ENCODE measurements at places on chromosomes 2 and 18.

DNA sequence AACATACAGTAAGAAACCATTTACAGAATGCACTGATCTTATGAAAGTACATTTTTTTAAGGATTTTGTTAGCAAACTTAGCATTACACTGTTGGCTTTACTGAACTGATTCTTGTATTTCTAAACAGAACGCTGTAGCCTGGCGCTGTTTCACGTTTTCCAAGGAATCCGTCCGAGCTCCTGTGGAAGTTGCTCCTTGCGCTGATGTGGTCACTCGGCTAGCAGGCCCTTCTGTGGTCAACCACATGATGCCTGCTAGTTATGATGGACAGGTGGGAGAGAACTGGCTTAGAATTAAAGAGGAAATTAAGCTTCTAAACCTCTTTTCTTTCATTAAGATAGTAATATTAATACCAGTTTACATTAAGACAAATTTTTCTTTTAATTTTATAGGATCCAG is 76.8 kb downstream of the CEP192 start:
- DNase-seq: no peak

DNA sequence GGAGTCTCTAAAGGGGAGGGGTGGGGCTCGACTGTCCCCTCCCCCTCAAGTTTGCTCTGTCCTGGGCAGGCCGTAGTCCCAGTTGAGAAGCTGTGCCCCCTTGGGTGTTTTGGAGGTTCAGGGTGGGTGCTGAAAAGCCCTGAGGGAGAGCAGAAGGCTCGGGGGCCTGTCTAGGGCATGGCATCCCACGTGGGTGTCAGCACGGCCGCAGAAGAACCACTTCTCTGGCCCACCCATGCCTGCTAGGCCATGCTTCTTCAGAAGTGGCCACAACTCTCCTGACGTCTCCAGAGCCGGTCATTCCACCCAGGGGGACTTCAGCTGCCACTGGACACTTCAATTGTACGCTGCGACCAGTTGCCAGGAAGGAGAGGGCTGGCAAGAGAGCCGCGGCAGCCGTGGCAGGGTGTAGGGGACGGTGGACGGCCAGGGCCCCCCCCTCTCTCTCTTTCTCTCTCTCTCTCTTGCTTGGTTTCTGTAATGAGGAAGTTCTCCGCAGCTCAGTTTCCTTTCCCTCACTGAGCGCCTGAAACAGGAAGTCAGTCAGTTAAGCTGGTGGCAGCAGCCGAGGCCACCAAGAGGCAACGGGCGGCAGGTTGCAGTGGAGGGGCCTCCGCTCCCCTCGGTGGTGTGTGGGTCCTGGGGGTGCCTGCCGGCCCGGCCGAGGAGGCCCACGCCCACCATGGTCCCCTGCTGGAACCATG is at the start of gene INPP5D:
TSS of gene INPP5D (plus strand) at position 546 of the 704 bp plus-strand sequence. CDS start at position 683, 137 bp downstream.
- no peak for DNase-seq

- DNase-seq: no peak
Measured at GRCh38 chr2:67772216-67773170, 290.3 kb downstream of the C1D start.

DNA sequence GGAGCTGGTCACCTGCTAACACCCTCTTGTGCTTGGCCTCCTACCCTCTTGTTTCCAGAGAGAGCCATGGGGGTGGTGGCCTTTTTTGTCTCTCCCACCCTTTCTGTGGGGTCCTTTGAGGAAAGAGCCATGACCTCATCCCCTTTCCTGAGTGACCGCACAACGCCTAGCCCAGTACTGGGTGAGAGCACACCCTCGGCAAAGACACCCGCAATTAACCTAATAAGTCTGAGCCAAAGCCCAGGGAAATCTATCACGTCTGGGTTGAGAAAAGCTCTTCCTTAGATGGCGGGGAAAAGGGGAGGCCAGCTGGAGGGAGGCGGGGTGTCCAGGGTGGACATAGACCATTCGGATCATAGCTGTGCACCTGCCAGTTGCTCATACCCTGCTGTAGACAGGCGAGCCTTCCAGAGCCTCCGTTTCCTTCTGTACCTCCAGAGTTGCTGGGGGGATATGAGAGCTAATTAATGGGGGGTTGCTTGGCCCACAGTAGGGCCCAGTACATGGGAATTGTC is 93.7 kb upstream of the MCFD2 start:
- no peak for DNase-seq

GRCh38 chr2:69223759-69224511 is 163.1 kb downstream of the GFPT1 start:
- no peak for DNase-seq

GRCh38 chr2:189412330-189412953 is 28.8 kb upstream of the WDR75 start:
- no peak for DNase-seq

- DNase-seq: no peak
Measured at GRCh38 chr2:75640621-75641121, 5.9 kb upstream of the MRPL19 start.

GRCh38 chr2:159922563-159922962 is 124.6 kb upstream of the CD302 start:
- no peak for DNase-seq

GRCh38 chr2:207395535-207396251 is 134.1 kb upstream of the CREB1 start:
- DNase-seq: no peak

DNA sequence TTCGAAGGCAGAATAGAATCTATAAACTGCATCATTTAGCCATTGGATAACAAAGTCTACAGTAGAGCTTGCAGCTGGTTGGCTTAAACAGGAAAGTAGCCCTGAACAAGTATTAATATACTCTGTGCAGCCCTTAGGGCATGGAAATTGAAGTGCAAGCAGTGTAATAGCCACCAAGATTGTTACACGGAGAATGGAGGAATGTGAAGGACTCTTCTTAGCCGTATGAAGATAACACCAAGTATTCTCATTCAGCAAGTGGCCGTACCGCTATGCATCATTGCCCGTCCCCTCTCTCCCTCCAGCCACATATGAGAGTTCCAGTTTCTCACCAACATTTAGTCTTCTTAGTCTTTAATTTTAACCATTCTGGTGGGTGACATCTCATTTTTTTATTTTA is 40.5 kb downstream of the ANKRD12 start:
- DNase-seq: no peak

DNA sequence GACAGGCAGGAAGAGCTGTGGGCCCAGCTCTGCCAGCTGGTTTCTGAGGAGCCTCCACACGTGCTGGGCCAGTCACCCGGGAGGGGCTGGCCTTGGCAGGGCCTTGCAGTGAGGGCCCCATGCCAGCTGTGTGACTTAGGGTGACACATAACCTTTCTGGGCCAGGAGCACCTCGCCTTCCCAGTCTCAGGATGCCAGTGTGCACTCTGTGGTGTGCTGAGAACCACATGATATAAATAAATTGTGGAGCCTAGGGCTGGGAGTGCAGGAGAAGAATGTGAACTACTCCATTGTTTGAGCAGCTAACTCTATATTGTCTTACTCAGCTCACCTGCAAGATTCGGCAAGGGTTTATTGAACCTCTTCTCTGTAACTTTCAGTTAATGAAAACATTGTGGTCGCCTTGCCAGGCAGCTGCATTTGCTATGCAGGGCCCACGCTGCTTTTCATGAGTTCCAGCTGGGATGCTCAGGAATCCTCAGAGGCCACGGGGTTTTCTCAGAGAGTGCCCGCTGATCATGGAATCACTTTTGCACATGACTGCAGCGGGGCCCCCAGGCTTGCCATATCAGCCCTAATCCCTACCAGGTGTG is 222.3 kb downstream of the SH3RF3 start:
- DNase-seq: no peak

DNA sequence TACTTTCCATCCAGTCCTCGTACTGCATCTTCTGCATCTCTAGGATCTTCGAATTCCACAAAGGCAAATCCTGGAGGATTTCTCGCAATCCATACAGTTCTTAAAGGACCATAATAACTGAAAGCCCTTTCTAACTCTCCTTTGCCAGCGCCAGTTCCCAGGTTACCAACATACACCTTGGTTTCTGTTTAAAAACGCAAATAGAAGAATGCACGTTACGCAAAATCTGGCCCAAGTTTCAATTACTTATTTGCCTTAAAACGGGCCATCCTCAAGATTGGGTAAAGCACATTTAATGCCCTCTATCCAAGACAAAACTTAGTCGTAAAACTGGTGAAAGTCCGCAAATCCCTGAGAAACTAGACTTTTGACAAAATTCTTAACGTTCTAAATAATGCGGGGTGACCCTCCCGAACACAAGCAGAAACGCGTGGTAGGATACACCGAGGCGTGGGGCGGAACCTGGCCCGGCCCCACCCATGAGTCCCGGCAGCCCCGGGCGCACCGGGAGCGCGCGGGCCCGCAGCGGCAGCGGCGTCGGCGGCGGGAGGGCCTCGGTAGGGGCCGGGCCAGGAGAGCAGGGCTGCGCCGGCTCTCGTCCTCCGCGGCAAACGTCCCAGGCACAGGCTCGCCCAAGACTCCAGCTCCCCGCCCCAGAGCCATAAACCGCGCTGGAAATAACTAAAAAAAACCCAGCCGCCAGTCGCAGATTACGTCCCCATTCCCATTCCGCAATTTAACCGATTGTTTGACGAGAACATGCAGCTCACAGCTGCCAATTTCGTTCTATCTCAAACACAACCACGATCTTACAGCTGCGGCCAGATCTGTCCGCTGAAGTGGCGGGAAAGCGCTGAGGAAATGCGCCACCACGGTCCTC is 910 bp downstream of the SRSF7 start:
- DNase-seq: no peak

GRCh38 chr2:190050001-190050400 is 12.5 kb downstream of the MSTN start:
- DNase-seq: no peak

DNA sequence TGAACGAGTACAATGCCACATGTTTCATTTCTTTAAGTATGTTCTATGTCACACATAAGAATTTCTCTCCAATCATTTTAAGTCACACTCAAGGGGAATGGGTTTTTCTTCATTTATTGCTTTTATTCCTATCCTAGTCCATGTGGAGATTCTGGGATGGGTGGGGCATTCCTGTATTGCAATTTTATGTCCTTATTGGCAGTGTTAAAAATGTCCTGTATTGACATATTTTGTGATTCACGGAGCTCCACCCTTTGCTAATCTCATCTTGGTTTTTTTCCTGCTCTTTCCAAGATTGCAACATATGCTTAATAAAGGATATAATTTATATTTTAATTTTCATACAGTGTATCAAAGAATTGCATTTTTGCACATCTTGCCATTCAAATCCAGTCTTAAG is 3.4 kb upstream of the TNFAIP6 start:
- DNase-seq: no peak

DNA sequence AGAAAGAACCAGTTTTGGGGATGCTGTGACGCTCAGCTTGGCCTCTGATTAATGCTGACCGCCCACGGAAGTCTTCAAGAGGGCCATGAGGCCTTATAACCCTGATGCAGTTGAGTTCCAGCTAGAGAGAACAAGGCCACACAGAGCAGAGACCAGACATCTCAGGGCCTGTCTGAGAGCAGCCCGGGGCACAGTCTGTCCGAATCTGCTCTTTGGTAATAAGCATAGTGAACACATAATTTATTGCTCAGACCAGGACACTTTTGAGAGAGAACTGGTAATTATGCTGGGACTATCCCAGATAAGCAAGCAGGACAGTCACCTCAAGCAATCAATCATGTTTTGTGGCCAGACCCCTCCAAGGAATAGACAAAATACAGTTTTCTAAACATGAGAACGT is 68.5 kb downstream of the STPG4 start:
- DNase-seq: no peak

GRCh38 chr2:112255875-112256274 is 1.0 kb upstream of the ZC3H8 start:
- DNase-seq: no peak

GRCh38 chr2:216474925-216475670 is 23.5 kb upstream of the RPL37A start:
- DNase-seq: no peak

- no peak for DNase-seq
Measured at GRCh38 chr2:222671259-222672067, at the start of gene MOGAT1. Gene MOGAT1, plus strand, starts transcription at chr2:222671658. Its CDS starts 128 bp downstream, at chr2:222671786.
